HT1080 (cell line): ENCODE measurements at places on chromosomes 13 and 19.

- no peak for DNase-seq
Measured at GRCh38 chr19:36604656-36605100, 435 bp upstream of the ZNF382 start.

GRCh38 chr19:38144667-38145066 is 79.4 kb downstream of the DPF1 start:
- no peak for DNase-seq

GRCh38 chr13:49502954-49503353 is 7.2 kb downstream of the PHF11 start:
- no peak for DNase-seq

GRCh38 chr19:55620410-55621204 is 3.8 kb downstream of the ZNF784 start:
- no peak for DNase-seq

- DNase-seq = no peak
Measured at GRCh38 chr13:112573710-112574109, 14.2 kb downstream of the TUBGCP3 start.

DNA sequence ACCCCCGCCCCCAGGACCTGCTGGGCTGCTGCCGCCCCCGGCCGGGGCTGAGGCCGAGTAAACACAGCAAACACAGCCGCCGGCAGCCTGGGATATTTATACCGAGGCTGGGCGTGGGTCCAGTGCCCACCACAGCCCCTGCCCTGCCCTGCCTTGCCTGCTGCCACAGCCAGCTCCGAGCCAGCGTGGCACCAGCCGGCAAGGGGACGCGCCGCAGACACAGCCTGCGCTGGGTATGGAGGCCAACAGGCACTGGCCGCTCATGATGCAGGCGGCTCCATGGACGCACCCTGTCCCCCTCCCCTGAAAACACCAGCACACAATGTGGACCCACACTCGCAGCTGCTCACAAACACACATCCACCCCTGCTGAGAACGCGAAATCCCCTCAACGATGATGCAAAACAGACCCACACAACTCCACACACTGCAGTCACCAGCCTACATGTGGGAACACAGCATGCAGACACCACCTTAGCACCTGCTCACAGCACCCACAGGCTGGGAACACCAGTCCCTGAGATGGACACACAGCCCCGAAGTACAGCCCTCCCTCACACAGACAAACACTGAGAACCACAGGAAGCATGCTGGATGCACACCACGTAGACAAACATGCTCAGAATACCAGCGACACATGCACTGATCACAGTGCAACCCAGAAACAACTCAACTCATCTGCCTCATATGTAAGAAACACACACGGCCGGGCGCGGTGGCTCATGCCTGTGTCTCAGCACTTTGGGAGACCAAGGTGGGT is 16.2 kb downstream of the CCDC97 start:
- peak; percentile 40 for DNase-seq

DNA sequence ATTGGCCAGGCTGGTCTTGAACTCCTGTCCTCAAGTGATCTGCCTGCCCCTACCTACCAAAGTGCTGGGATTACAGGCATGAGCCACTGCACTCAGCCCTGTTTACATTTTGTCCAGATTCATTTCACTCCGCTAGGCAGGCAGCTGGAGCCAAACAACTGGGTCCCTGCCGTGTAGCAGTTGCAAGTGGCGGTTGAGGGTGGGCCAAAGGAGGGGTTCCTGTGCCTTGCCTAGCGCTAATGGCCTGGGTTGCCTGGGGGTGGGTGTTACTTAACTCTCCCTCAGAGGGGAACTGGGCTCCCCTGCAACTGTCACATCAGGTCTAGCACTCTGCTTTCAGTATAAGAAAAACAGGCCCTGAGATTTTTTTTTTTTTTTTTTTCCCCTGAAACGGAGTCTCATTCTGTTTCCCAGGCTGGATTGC is 7.4 kb downstream of the ACP5 start:
- DNase-seq = no peak
